Vagina (tissue), 2 donors: ENCODE measurements at places on chromosomes 4 and X.

DNA sequence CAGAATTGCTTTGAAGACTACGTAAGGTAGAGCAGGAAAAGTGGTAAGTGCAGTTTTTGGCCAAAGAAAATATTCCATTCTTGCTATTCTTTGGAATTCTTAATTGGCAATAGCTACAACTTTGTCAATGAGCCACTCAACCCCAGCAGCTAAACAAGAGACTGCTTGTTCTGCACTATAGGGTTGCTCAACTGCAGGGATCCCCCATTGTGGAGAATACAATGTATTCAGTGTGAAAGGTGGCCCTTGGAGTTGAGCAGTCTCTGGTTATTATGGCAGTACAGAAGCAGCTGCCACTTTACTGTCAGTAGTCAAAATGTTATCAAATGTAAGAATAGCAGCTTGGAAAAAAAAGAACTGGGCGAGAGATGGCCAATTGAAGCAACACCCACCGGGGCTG, 808.7 kb downstream of the CENPC start:
- DNase-seq, result no peak

DNA sequence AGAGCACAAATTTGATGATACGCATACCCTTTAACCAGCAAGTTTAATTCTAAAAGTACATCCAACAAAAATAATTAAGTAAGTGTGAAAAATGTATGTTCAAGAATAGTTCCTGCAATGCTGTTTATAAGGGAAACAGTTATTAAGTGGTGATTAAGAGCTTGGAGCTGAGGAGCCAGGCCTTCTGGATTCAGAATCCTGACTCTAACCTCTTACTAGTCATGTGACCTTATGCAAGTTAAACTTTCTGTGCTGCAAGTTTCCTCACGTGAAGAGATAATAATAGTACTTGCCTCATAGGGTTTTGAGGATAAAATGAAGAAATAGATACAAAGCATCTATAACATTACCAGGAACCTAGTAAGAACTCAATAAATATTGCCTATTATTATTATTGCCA, 77.7 kb downstream of the FAM13A start:
- DNase-seq, result no peak

DNA sequence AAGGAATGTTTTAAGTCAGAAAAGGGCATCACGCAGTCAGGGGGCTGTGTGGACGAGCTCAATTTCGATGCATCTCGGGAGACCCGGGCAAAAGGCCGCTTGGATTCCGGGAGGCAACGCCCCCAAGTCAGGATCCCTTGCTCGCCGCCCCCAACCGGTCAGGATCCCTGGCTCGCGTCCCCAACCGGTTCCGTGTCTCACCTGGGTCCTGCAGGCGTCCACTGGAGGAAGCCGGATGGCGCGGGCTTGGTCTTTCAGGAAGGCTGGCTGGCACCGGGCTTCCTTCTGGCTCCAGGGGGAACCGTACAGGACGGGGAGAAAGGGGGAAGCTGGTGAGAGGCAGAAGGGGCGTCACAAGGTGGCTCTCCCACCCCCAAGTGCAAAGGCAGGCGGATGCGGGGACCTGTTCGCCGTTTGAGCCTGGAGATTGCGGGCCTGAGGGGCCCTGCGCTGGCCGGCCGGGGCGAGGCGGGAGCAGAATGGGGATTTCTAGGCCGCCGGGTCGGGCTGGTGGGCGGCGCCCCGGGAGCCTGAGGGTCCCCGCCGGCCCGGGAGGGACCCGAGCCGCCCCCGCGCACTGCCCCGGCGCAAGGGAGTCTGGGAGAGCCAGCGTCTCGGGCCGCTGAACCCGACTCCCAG, 84.7 kb downstream of the HPRT1 start:
- DNase-seq, result no peak

GRCh38 chr4:34181311-34181841, 2062.9 kb downstream of the ARAP2 start:
- no peak for DNase-seq

- DNase-seq, result no peak
Measured at GRCh38 chr4:109574443-109574850, 14.4 kb downstream of the MCUB start.
